ENCODE measurements at places on chromosomes 7 and 10.

- no peak for DNase-seq
Measured at GRCh38 chr7:29410996-29411395, 152.6 kb upstream of the PRR15 start.

DNA sequence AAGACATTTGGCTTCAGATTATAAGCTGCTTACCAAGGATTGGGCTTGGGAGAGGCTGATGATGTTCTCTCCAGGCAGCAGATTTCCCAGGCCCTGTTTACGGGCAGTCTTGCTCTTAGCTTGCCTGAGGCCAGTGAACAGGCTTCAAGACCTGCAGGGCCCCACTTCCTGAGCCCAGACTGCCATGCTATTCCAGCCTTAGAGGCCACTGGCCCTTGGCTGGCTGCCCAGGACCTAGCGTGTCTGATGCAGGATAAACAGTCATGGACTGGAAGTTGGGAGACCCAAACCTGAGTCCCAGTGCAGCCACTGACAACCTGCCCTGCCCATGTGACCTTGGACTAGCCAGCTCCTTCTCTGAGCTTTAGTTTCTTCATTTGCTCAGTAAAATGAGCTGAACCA is 2.9 kb downstream of the PRXL2A start:
- no peak for DNase-seq

DNA sequence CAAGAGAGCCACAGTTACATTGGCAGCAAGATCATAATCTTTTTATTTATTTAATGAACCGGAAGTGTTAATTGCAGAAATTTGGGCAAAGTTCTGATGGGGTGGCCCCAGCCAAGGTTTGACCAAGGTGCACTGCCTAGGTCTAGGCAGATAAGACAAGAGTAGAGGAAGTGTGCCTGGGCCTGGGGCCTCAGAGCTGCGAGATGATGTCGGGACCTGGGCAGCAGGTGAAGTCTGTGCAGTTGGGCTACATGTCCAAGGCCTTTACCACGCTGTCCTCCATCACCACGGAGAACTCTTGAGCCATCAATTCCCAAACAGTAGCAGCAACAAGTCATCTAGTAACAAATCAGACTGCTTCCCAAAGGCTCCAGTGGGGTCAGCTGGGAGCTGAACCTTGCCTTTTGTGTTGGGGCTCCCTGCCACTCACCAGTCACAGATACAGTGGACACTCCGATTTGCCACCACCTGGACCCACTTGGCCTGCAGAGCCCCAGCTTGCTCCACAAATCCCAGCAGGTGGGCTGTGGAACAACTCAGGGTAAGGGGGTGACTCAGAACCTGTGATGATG is 52.5 kb upstream of the COMTD1 start:
- no peak for DNase-seq

GRCh38 chr7:149559711-149560110 is 62.1 kb upstream of the ZNF746 start:
- DNase-seq = no peak

- no peak for DNase-seq
Measured at GRCh38 chr10:95579835-95580535, 18.8 kb upstream of the SORBS1 start.

- DNase-seq = no peak
Measured at GRCh38 chr7:66140924-66141323, 26.3 kb downstream of the CRCP start.

GRCh38 chr10:124681091-124681490 is 63.1 kb downstream of the FAM53B start:
- no peak for DNase-seq

DNA sequence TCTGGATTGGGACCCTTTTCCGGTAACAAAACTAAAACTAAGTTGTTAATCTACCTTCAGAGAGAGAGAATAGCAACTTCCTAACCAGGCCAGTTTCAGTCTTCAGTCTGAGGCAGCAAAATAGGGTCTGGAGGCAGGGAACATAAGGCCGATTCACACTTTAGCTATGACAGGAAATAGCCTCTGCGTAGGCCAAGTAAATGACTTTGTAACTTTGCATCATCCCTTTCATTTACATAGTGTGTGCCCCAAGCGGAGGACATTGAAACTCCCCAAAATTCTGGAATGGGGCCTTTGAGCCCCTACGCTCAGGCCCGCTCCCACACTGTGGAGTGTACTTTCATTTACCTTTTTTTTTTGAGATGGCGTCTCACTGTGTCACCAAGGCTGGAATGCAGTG is 1.7 kb upstream of the UPP1 start:
- DNase-seq = no peak

GRCh38 chr7:4682621-4683042 is 537 bp downstream of the FOXK1 start:
- no peak for DNase-seq

DNA sequence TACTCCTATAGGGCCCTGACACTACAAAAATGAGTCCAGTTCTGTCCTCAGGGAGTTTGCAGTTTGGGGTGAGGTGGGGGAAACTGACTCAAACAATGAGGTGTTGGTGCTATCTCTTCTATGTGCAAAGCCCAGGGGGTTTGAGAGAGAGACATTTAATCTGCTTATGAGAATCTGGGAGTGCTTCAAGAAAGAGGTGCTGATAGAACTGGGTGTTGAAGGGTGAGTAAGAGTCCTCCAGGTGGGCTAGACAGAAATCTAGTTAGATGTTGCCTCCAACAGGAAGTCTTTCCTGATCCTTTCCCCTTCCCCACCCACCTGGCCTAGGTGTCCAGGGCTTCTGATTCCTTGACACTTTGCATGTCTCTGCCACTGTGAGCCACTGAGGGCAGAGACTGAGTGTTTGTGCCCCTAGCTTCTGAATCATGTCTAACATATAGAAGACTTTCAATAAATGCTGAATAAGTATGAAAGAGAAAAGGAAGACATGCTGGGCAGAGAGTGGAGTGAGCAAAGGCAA is 53.0 kb downstream of the FAM241B start:
- no peak for DNase-seq

GRCh38 chr7:85135977-85136376 is 50.9 kb downstream of the SEMA3D start:
- DNase-seq = no peak

GRCh38 chr7:132177708-132178401 is 398.4 kb downstream of the PLXNA4 start:
- DNase-seq = no peak

DNA sequence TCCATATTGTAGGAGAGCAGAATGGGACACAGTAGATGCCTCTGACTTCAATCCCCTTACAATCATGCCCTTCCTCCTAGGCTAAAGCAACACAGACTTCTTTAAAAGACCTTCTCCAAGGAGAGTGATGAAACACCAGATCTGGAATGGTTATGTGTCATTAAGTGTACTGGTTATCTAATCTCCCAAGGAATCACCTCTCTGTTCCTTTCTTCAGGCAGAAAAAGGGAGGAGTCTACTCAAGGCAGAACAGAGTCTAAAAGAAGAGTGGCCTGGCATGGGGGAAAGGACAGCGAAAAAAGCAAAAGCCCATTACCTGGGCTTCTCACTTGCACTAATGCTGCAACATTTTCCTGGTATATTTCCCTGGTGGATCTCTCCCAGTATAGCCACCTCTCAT is 2.9 kb downstream of the ELMO1 start:
- no peak for DNase-seq

- DNase-seq = no peak
Measured at GRCh38 chr7:24879291-24879690, 100.7 kb downstream of the OSBPL3 start.

- DNase-seq = no peak
Measured at GRCh38 chr7:39582536-39582935, 16.3 kb downstream of the YAE1 start.

DNA sequence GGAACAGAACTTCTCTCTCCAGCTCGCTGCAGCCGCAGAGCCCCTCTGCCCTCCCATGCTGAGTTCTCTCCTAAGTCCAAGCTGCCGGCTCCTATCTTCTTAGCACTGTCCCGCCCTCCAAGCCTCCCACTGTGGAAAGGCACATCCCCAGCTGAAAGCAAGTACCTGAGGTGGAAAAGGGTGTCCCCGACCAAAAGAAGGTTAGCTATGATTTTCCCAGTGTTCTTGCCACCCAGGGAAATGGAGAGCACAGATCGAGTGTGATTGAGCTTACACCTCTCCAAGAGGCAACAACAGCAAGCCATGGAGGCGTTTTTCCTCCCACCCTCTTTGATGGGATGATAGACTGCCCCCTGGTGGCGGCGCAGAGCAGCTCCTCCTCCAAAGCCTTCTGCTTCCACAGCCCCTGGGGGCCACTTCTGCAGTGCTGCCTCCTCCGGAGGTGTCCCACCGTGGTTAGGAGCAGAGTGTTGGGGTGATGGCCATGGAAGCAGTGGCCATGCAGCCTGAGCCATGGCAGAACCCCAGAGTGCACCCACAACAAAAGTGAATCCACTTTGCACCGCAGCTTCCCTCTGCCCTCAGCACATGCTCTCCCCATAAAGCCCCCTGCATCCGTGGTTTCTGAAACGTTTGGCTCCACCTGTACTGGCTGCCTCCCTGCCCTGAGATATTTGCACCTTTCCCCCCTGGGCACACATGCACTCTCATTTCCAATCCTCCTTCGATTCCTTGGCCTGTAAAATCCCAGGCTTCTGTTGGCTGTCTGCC is 143.1 kb upstream of the STK17A start:
- no peak for DNase-seq

GRCh38 chr10:3389130-3389529 is 216.5 kb upstream of the PITRM1 start:
- no peak for DNase-seq

DNA sequence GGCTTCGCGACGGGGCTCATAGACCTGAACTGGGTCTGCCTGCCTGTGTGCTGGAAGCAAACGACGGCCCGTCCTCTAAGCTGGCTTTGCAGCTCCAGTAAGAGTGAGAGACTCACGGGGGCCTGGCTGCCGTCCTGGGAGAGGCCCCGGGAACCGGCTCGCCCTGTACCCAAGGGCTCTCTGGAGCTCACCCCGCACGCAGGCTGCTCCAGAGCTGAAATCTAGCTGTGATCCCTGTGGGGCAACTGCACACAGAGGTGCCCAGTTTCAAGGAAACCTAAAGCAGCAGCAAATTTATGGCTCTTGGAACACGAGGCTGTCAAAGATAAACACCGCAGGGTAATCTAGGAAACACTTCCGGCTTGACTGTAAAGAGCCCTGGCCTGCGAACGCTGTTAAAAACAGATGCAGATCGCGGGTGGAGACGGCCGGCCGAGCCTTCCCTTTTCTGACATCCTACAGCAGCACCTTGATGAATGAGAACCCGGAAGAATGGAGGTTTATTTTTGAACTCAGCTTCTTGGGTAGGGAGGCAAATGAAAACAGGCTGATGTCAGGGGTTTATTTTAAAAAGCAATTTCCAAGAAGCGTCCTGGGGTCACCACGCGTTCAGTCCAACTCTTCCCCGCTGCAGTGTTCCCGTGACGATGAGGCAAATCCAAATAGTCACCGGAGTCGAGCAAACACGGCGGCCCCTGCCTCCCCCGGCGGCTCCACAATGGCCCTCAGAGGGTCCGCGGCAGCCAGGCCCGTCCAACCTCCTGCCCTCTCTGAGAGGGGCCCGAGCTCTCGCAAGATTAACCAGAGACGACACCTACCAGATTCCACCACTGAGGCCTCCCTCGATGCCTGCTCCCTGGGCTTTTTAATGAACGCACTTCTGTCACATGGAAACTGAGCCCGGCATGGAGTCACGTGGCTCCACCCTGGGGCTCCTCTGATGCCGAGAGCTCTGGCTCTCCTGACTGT is 29.6 kb downstream of the AMZ1 start:
- DNase-seq = no peak

DNA sequence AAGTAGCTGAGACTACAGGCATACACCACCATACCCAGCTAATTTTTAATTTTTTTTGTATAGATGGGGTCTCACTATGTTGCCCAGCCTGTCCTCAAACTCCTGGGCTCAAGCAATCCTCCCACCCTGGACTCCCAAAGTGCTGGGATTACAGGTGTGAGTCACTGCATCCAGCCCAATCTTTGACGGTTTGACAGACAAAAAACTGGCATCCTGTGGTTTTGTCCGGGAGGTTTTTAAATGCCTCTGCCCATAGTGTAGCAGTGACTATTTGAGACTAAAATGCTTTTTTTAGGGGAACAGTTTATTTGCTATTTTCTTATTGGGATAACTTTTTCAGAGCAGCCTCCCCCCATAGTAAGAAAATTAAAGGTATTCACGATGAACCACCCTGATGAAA is 523.7 kb upstream of the GALNT17 start:
- no peak for DNase-seq

GRCh38 chr7:38367301-38367890 is 94.0 kb upstream of the TARP start:
- no peak for DNase-seq

GRCh38 chr10:130179640-130180039 is 43.4 kb downstream of the GLRX3 start:
- DNase-seq = no peak

DNA sequence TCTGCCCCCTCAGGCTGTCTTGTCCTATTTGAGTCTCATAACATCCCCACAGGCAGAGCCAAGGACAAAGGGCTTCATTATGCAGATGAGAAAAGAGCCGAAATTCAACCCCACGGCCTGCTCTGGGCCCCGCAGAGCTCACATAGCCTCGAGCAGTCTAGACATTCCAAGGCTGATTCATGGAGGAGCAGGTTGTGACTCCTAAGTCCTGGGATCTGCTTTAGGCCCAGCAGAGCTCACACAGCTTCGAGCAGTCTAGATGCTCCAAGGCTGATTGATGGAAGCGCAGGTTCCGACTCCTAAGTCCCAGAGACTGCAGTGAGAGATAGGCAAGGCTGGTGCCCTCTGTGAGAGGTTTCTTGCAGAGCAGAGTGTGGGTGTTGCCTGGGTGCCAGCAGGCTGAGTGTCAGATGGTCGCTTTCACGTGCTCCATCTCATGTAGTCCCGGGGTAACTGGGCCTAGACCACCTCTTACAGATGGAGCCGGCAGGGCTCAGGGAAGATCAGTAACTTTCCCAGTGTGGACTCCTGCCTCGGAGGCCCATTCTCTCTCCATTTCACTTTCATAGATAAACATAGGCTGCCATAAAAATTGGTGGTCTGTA is 436.1 kb upstream of the FOXK1 start:
- DNase-seq = no peak

DNA sequence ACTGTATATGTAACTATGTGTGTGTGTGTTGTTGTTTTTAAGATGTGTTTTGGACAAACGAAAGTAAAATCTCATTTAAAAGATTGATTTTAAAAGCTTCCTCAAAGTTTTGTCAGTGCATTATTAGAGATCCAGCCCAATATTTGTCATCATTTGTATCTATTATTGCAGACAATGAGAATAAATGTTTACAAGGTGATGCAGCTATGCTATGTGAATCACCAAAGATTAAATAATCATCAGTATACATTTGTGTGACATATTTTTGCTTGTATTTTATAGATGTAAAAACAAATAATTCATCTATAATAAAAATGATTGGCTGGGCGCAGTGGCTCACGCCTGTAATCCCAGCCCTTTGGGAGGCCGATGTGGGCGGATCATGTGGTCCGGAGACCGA is 35.3 kb upstream of the RTKN2 start:
- DNase-seq = no peak

Measured in stimulated activated CD8-positive, alpha-beta memory T cell treated with anti-CD3 and anti-CD28 coated beads, Interleukin-7, amount 100 ng/mL, for 1 hour (primary cell).